Activated CD4-positive, alpha-beta T cell treated with anti-CD3 and anti-CD28 coated beads, Interleukin-2, amount 50 U/mL, for 1 hour (primary cell): ENCODE measurements at places on chromosomes 3 and 15.

- no peak for DNase-seq
Measured at GRCh38 chr3:79255702-79256101, 512.1 kb downstream of the ROBO1 start.

GRCh38 chr3:81947359-81947758 is 185.9 kb upstream of the GBE1 start:
- DNase-seq, result no peak

DNA sequence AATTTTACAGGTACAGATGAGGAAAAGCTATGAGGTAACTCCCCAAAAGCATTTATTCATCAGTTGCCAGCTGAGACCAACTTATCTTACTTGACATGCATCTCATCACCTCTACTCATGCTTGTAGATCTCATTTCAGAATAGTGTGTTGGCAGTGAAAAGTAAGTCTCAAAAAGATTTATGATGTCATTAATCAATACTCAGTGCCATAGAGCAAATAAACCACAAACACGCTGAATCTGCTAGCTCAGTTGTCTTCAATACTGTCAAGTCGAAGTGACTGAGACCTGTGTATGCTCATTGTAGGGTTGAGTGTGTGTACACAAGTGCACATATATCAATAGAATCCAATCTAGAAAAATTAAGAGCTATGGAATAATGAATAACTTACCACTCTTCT is 413.5 kb downstream of the CNTN3 start:
- DNase-seq, result no peak

DNA sequence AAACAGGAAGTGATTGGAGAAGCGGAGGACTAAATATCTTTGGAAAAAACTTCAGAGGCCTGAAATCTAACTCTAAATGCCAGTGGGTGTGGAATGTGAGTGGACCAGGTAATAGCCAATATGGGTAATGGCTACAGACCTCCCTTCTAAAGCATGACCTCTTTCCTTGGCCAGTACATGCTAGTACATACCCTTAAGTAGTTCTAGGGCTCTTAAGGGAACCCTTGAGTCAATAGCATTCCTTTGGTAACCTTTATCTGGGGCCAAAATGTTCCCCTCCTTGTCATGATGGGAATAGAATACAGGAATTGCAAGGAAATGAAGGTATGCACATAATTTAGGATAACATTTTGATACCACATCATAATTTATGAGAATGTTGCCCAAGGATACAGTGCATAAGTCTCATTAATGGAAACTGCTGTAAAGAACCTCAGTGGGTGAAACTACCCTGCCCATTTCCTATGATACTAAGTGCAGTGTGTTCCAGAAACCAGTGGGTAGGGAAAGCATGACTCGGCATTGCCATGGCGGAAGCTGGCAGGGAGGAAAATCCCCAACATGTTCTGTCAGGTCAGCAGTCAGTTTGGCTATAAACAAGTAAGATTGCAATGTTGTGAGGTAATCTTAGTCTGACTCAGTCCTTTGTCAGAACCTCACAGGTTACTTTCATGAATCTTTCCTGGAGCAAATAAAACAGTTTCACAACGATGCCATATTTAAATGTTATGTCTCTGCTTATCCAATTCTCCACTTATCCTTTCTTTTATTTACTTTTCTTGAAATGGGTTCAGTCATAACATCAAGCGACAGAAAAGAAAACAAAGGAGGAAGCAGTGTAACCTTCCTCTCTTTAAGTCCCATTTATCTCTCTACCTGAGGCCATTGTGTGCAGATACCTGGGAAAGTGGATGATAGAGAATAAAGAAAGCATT is 23.5 kb upstream of the RAP2B start:
- no peak for DNase-seq

GRCh38 chr3:149879872-149880271 is 66.9 kb downstream of the RNF13 start:
- peak; percentile 18 for DNase-seq

DNA sequence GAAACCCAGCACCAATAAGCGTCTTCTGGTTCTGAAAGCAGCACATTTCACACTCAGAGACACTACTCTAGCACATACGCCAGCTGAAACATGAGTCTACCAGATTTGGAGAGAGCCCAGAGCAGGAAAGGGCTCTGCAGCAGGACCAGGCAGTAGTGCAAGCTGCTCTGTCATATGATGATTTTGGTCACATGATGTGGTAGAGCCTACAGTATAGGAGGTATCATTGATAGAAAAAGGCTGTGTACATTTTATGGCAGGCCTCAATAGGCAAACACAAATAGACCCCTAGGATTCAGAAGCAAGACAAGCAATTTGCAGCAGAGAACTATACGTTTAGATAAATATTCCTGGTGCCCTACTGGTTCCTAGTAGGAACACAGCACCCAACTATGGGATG is 58.2 kb downstream of the QTRT2 start:
- no peak for DNase-seq

DNA sequence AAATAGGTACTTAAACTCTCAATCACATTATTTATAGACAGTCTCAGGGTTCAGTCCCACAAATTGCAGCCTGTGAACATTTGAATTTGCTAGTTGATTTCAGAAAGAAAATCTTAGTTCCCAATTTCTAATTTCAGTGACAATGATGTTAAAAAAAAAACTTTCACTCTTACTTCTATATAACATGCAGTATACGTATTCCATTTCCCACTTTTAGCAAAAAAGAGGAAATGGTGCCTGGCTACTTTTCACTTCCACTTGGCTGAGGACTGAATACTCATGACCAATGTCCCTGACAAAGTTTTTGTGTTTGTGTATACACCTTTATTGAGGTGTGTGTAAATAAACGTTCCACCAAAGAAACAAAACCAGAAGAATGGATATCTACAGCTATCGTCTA is 32.1 kb upstream of the XCR1 start:
- DNase-seq, result no peak

- no peak for DNase-seq
Measured at GRCh38 chr15:56064152-56064551, 70.7 kb upstream of the NEDD4 start.

DNA sequence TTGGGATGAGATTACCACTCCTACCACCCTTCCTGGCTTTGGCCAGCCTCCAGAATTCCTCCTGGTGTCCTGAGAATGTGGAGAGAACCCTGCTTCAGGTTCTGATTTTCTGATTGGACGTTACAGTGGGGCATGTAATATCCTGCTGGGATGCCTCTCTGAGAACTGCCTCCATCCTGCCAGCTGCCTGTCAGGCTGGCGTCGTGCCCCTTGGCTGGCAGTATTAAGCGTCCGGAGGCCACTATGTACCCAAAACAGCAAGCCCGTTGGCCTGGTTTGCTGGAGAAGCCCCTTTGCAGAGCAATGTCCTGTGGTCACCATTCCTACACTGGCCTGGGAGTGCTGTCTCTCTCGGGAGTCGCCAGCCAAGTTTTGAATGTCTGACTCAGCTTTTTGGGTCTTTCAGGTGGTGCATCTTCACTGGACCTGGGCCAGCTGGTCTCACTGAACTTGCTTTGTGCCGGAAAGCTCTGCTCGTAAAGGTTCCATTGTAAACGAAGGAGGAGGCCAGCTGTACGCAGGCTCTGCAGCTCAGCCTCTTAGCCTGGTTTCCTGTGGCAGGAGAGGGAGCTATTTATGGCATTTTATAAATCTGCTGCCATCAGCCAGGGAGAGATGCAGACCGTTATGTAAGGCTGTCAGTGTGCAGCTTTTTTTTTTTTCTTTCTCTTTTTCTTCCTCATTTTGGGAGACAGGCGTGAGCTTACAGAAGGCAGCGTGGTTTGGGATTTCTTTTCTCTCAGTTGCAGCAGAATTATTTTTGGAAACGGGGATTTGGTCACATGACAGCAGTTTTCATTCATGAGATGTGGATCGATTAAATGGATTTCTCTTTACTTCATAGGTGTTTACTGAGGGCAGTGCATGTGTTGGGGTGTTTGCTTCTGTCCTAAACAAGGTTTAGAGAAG is 19.0 kb upstream of the TRAK1 start:
- no peak for DNase-seq

DNA sequence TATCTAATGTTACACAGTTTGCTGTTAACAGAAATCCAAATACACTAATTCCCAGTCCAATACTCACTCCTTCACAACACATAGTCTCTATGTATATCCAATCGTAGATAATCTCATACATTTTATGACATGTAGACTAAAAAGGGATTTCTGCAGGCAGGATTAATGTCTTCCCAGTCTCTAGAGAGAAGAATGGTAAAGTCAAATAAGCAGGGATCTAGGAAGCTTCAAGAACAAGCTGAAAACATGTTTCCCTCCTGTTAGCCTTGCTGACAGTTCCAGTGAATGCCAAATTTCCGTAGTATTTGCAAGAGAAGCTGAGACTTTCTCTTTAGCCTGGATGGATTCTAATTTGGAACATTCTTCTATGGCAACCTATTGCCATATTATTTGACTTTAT is 500.1 kb downstream of the IGSF11 start:
- DNase-seq, result no peak

DNA sequence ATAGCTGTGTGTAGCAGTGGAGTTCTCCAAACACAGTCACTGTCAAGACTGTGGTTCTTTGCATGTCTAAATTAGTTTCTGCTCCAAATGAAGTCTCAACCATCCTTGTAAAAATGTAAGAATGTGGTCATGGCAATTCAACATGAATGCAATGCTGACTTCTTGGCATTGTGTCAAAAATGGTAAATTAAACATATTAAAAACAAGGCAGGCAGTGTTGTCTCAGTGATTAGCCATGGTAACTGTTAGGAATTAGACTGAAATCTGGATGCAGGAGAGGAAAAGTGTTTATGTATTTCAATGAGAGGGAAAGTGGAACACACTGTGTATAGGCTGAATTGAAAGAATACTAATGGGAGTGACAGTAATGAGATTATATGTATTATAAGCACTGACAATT is 597.2 kb downstream of the EDEM1 start:
- DNase-seq, result no peak

DNA sequence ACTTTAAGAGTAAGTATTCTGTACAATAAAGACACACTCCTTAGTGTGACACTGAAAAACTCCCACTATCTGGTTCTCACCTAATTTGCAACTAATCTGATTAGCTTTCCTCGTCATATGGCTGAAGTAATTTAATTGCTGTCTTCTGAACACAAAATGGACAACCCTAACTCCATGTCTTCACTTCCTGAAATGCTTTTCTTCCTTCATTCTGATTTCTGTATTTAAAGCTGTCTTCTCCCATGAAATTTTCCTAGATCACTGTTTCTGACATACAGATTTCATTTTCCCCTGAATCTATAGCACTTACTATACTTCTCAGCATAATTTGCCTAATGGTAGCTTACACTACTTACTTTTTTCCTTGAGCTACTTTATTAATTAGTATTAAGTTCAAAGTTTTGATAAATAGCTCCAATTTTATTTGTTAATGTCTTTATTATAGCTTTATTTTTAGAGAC is 6.3 kb downstream of the CCPG1 start:
- DNase-seq, result no peak

GRCh38 chr3:105083945-105084344 is 282.8 kb upstream of the ALCAM start:
- no peak for DNase-seq

DNA sequence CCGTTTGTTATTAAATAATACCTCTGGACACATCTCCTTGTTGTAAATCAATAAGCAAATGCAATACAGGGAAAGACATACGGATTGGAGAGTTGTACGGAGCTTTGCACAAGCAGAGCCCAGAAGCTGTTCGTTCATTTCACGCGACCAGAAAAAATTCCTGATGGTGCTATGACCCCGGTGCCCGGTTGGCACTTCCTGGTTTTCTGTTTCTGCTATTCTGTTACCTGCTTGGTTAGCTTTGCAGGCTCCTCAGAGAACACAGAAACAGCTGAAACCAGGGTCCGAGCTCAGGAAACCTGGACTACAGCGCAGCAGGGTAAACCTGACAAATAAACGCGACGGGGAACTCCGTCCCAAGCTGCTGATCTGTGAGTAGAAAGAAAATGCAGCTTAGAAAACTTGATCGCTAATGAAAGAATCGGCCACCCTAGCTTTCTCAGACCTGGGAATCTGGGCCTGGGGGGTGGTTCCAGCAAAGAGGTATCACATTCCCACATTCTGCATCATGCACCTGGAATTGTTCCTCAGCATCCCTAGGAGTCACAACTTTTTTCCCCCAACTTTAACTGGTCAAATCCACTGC is 845 bp downstream of the CNTN3 start:
- DNase-seq, result no peak

GRCh38 chr3:78937475-78937874 is 830.3 kb downstream of the ROBO1 start:
- DNase-seq, result no peak

DNA sequence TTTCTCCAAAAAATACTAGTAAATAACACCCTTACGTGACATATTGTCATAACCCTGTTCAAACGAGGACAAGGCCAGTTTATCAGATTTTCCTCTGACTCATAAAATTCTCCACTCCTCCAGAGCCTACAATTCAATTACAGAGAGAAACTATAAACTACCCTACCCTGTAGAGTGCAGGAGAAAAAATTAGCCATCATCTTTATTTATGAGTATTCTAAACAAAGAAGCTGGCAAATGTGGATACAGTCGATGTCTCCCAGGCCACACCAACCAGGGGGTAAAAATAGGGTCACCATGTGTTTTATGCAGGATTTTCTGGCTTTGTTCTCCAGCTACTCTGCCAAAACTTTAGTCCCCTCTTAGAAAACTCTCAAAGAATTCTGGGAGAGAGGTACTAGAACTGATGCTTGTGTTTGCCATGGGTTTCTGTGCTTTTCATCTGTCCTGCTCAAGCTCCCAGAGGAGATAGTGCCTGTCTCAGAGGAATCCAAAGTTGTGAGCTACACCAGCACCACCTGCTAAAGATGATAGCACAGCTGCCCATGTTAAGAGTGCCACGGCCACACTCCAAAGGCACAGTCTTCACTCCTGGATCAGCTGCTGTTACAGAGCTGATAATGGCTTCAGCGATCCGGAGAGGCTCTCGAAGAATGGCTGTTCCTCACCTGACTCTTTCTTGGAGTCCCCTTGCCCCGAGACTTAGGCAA is 150.2 kb downstream of the IMPG2 start:
- no peak for DNase-seq

DNA sequence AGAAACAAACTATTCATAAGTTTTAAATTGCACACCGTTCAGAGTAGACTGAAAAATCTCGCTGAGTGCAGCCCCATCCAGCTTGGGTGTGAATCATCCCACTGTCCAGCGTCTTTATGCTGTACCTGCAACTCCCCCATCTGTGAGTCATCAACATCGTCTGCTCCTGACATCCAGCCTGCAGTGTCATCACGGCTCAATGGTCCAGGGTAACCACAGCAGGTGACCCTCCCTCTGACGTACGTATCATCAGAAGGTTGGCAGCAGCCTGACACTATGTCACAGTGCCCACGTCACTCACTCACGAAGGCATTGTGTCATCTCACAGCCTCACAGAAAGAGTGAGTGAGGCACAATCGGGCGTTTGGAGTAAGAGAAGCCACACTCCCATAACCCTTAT is 65.2 kb downstream of the TPRA1 start:
- no peak for DNase-seq

DNA sequence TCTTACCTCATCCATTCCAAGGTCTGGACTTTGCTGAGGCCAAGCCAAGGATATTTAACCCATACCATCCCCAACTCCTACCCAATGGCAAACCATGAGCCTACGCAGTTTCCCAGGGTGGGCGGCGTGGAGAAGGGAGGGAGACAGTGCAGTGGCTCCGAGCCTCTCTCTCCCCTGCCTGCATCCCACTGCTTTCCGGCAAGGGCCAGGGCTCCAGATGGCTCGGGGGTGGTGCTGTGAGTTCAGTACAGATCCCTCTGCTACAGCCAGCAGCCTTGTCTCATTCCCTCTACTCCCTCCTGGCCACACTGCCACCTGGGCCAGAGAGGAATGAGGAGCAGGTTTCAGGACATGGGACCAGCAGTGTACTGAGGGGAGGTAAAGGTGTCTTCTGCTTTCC is 44.3 kb upstream of the APEH start:
- DNase-seq, result no peak
